Head of caudate nucleus (tissue), 42 donors: ENCODE measurements at places on chromosomes 5 and 9.

- no peak for DNase-seq
These were observed 9.6 kb upstream of the LHX2 start for GRCh38 chr9:124001866-124002525.

DNA sequence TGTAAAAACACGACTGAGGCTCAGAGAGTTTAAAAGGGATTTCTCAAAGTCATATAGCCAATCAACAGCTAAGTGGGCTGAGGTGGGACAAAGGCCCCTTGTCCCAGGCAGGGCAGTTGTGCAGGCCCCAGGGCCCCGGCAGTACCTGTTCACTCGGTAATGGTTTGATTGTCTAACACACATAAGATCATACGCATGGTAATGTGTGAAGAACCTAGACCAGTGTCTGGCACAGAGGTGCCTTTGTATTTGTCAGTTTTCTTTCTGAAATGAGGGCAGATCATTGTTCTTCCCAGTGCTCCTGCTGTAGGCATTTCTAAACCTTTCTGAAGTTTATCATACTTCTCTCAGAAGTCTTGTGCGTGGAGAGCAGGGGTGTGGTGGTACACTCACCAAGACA lies 66.8 kb downstream of the IPPK start:
- no peak for DNase-seq

DNA sequence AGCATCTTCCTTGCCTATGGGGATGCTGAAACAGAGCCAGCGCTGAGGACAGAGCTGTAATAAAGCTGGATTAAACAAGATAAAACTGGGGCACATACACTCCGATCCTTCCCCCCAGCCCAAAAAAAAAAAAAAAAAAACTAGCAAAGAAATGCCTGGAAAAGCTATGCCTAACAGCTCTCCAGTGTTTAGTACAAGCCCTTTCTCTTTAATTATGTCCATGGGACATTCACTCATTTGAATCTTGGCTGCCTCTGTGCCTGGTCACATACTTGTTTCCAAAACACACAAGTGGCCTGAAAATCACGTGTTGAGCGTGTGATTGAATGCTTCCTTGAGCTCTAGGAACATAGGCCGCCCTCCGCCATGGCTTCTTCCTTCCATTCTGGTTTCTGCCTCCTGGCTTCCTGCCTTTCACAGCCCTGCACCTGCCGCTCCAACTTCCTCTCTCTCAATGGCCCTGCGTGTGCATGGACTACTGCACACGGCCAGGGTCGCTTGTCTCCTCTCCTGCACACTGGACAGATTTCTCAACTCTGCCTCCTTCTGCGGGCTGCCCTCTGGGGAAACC lies 111.0 kb upstream of the RETREG1 start:
- peak; percentile 49 for DNase-seq

DNA sequence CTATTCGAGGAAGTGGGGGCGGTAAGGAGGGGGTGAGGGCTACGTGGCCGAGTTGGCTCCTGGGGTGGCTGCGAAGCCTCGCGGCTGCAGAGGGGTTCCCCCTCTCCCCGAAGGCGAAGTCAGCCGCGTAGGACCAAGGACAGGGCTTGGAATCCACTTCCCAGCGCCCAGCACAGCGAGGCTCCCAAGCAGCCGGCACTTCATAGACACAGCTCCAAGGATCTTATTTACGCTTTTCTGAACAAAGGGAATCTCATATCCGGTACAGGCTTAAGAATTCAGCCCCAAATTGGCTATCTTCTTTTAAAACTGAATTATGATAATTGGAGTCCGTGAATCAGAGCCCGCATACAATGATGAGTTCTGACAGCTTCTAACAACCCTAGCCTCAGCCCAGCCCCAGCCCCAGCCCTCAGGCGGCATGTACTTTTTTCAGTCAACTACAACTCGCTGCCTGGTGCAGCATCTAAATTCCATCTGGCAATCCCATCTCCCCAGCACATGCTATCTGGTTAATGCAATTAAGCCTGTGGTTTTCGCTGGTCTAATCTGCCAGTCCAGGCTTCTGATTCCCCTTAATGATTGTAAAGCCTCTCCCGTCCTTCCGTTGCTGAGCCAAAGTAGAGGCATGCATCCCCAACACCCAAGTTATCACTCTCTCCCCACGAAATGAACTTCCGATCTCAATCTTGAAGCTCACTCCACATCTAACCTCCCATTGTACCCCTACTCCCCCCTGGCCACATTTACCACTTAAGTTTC lies 1.0 kb downstream of the ELAVL2 start:
- DNase-seq: no peak

DNA sequence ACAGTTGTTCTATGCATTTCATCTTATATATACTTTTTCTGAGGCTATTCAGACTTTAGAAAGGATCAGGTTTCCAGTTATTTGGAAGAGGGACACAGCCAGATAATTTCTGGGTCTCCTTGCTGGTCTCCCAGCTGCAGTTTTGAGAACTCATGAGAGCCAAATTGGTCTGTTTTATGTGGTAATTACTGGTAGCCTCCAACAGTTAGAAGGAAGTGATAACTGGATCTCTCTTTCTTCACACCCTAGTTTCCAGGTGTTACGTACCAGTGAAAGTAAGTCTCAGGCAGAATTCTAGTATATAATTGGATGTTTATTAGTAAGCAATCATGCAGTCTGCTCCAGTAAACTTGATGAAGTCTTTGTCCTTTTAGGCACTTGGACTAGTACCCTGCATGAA lies 63.2 kb upstream of the RPS23 start:
- no peak for DNase-seq

GRCh38 chr9:134210908-134211810 lies 46.8 kb upstream of the RNU6ATAC start:
- DNase-seq: no peak

DNA sequence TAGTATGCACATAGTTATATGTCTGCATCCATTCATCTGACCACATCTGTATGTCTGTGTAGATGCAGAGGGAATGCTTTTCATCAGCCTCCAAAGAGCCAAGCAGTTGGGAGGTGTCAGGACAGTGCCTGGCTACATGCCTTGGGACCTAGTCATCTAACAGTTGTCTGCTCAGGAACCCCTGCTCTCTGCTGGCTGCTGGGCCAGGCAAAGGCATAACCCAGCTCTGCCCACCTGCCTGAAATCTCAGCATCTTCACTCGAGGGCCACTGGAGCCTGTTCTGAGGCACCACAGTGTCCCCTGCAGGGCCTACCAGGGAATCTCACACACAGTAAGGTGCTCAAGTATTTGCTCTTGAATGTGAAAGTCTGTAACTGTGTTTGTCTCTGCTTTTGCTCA lies 3.7 kb downstream of the C9orf50 start:
- DNase-seq: no peak

- DNase-seq: no peak
These were observed 35.9 kb downstream of the ZNF618 start for GRCh38 chr9:113911850-113912557.

DNA sequence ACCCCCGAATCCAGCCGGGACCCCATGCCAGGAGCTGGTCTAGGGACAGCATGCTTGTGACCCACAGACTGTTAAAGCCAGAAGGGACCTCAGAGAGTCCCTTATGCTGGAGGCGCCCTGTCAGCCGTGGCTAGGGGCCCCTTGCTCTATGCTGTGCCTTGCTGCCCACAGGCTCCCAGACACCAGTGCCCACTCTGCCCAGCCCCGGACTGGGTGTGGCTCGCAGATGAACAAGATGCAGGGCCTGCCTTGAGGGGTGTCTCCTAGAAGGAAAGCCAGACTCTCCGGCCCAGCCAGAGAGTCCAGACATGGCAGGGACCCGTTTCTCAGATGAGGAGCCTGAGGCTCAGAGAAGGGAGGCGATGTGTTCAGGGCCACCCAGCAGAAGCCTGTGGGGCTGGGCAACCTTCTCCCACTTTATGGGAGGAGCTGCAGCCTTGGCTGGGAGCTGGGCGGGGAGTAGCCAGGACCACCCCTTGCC lies 85.7 kb downstream of the LMX1B start:
- no peak for DNase-seq

- DNase-seq: no peak
These were observed 2403.4 kb upstream of the ACO1 start for GRCh38 chr9:29981013-29981412.

DNA sequence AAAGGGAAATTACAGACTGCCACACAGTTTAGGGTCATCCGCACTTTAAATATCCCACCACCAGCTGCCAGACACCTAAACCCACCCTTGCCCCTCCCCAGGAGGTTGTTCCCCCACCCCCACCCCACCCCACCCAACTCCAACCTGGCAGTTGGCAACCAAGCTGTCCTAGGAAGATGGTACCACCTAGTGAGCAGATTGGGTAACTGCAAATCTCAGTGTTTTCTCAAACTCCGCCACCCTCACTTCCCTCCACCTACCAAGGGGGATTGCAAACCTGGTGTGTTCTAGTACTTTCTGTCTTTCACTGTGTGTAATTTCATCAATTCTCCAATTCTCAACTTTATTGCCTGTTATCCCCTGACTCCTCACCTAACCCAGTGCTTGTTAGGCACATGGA lies 323.8 kb upstream of the IRX2 start:
- DNase-seq: no peak

- DNase-seq: no peak
These were observed 71.8 kb downstream of the SMARCA2 start for GRCh38 chr9:2086971-2087370.

DNA sequence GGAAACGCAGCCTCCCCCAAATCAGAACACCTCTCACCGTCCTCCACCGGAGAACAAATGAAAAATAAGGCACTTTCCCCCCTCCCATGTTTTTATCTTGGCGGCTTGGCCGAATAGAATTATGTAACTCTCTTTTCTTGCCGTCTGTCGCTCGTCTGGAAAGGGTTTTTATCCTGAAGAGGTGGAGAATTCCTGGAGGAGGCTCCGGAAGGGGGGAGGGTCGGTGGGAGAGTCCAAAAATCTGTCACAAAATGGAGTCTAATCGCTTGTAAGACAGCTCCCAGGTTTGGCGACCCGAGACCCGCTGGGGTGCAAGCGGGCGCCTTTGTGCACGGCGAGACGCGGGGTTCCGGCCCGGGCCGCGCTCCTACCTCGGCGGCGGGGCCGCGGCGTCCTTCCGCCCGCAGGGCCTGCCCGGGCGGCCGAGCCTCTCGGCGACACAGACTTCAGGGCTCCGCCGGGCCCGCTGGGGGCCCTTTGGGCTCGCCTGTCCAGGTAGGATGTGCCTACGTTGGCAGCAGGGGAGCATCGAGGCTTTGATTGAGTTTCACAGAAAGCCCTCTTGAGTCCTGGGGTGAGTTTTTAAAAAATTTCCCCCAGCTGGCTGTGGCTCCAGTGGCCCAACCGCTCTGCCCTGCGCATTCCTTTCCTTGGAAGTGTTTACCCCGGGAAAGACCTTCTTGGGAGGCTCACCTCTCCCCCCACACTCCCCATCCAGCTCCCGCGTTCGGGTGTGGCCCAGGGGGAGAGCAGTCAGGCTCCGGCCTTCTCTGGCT lies 5.0 kb downstream of the LMX1B start:
- DNase-seq: no peak

DNA sequence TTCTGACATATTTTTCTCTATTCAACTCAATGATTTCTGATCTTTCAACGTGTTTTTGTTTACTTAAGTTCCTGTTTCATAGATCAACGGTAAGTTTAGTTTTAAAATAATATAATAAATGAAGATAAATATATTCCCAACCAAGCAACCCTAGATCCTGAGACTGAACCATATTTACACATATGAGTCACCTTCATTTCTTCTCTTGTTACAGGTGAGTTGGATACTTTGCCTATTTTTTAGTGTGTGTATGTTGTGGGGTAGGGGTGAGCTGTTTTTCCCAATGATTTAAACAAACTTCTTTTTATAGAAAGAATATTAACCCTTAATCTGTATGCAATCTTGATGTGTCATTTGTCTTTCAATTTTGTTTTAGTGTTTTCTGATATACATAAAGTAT lies 186.9 kb downstream of the MCTP1 start:
- no peak for DNase-seq

DNA sequence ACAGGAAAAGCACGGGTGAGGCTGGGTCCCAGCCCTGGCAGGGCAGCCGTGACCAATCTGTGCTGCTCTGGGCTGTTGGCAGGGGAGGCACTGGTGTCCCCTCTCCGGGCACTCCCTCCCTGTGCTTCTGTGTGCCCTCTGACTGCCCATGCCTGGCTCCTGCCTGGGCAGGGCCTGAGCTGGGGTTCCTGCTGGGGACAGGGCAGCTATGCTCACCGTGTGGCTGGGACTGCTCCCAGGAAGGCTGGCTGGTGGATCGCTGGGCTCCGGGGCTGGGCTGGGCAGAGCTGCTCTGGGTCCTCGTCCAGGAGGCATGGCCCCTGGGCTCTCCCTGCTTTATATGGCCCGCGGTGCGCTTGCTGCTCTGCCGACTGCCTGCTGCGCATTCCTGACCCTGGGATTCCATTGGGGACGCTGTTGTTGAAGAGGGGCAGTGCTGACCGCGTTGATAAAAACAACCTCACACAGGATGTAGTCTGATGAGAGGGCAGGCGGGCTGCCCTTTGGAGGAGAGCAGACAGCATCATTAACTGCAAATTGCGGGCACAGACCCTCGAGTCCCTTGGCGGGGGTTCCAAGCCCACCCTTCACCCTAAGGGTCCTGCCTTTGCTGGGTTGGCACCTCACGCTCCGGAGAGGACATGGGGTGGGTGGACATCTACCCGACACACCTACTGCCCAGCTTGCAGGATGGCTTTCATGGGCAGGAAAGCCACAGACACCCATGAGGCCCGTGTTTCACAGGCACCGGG lies 955 bp downstream of the QRFP start:
- DNase-seq: no peak

- no peak for DNase-seq
These were observed 181.7 kb downstream of the BNC2 start for GRCh38 chr9:16688814-16689213.

DNA sequence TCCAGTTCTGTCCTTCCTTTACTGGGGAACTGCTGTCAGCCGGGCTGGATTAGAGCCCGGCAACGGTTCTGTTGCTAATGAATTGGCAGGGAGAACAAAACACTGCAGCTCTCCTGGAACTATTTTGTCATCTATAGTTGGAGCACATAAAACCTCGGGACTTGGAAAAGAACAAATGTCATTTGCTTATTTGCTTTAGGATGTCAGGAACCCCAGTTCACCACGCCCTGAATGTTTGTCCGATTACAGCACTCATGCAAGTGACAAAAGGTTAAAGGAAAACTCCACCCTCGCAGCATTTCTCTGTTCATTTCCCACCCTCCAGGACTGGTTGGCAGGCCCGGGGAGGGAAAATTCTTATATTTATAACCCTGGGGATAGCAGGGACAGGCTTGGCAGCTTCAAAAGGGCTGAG lies 66.4 kb upstream of the PLPP1 start:
- peak; percentile 83 for DNase-seq
